IMR-90 (cell line): ENCODE measurements at places on chromosomes 5 and 9. TPM values are rescaled to one million over a fixed set of nuclear protein-coding genes. Genes with fewer than 3 reads are reported as not detected.
A peak's percentile ranks its signal among the peaks of the same experiment; 100 is the strongest.

The FGD3 gene
- not detected in 2 replicates for total RNA-seq

DNA sequence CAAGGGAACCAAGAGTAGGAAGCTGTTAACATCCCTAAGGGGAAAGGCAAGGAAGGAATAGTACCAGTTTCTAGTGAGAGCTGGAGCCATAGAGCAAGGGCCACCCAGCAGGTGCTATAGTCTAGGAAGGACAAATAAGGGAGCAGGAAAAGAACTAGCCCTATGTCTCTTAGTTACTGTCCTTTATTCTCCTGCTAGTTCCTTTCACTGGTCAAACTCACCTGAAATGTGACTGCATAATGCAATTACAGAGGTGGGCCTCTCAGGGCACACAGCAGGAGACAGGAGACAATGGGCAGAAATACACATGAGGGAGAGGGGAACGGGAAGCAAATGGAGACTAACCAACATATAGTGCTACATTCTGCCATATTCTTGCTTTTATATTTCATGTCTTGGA, 26.7 kb upstream of the FRMPD1 start:
- no peak for DNase-seq

DNA sequence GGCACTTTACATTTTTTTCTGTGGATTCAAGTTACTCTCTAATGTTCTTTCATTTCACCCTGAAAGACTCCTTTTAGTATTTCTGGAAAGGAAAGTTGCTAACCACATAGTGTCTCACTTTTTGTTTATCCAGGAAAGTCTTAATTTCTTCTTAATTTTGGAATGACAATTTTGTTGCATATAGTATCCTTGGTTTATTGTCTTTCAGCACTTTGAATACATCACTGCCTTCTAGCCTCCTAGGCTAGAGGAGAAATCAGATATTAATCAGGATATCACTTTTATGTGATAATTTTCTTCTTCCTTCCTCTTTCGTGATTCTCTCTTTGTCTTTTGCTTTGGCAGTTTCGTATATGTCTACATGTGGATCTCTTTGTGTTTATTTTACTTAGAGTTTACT, 11.4 kb downstream of the ADGRV1 start:
- DNase-seq, result no peak

- no peak for DNase-seq
Measured at GRCh38 chr5:168350315-168350714, 58.9 kb downstream of the WWC1 start.

DNA sequence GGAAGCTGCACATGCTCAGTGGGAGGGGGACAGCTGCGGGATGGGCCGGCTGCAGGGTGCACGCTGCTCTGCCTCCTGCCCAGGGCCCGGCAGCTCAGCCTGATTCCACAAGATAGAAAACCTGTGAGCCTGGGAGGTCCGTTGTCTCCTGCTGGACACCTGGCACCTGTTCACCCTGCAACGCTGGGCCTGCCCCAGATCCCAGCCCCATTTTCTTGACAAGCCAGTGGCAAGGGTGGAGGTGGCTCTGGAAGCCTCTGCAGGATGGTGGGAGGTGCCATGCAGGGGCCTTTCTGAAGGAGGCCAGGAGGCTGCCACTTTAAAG, 68.1 kb upstream of the RNF130 start:
- no peak for DNase-seq

DNA sequence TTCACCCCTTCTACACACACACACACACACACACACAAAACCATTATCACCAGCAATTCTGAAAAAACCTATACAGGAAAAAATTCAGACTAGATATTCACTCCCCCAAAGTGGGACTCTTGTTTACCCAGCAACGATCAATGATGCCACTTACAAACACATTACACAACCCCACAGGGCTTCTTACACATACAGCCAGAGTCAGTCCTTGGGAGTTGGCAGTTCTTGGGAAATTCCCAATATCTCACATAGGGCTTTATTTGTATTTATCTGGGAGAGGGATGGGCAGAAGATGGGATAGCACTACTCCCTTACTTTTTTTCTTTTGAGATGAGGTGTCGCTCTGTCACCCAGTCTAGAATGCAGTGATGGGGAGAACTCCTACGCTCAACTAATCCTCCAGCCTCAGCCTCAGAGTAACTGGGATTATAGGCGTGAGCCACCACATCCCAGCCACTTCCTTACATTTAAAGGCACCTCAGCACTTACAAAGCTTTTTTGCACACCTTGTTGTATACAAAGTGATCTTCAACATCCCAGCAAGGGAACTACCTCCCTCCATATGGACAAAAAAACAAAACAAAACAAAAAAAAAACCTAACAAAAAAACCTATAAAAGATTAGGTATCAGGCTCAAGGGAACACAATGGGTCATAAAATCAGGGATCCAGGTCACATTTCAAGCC, 168.4 kb downstream of the TSSK1B start:
- peak; percentile 31 for DNase-seq

DNA sequence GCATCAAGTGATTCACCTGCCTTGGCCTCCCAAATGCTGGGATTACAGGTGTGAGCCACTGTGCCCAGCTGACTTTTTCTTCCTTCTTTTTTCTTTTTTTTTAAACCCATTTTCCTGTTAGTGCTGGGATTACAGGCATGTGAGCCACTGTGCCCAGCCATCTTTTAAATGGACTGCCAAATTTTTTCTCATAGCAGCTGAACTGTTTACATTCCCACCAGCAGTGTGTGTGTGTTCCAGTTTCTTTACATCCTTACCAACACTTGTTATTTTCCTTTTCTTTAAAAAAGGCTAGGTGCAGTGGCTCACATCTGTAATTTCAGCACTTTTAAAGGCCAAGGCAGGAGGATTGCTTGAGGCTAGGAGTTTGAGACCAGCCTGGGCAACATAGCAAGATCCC, 76.9 kb downstream of the UBE2R2 start:
- peak; percentile 27 for DNase-seq

DNA sequence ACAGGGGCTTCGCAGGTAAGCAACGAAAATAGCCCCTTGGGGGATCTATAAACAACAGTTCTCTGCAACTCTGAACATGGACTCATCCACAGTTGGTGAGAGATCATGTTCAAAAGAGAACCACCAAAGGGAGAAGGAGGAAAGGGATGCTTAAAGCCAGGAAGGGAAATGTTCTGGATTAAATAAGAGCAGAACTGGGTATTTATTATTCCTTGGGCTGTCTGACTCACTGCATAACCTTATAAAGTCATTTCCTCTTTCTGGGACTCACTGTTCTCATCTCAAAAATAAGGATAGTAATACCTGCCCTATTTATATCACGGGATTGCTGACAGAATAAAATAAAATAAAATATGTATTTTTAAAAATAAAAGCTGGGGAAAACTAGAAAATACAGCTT, 11.2 kb upstream of the MARCHF3 start:
- DNase-seq, result peak; percentile 60

- DNase-seq, result no peak
Measured at GRCh38 chr9:121303456-121304451, 35.8 kb downstream of the GSN start.

DNA sequence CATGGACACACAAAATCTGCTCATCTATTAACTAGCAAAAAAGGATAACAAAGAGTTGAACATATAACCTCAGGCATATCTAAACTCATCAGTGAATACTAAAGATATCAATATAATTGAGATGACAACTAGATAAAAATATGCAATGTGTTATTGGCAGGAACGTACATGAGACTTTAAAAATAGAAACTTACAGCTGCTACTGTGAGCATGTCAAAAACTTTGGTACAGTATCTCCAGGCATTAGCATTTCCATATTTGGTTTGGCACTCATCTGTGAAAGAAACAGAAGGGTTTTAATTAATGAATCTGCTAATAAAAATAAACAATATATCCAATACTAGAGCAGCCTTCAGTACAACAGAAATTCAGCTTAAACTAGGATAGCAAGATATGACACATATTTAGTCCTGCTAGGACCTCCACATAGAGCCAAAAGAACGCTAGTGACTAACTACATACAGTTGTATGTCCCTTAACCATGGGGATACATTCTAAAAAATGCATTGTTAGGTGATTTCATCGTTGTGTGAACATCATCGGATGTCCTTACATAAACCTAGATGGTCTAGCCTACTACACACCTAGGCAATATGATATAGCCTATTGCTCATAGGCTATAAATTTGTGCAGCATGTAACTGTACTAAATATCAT, 10.5 kb upstream of the SCAI start:
- no peak for DNase-seq
